Smooth muscle cell of trachea (primary cell): ENCODE measurements at places on chromosomes 3 and 15. TPM values are rescaled to one million over a fixed set of nuclear protein-coding genes. Genes with fewer than 3 reads are reported as not detected.

The TRPC1 gene
- 34.6 and 49.5 TPM in 2 replicates for total RNA-seq

The HIGD2B gene
- total RNA-seq: 0.15 TPM in 1 of 2 replicates, not detected in the other

The GP9 gene
- total RNA-seq: not detected in 2 replicates

The CNTN4 gene
- under 0.01 TPM in 1 of 2 replicates, not detected in the other for total RNA-seq

The SLC22A14 gene
- 0.15 TPM in 1 of 2 replicates, not detected in the other for total RNA-seq

The AADAC gene
- total RNA-seq: 0.33 TPM in 1 of 2 replicates, not detected in the other

The SCN11A gene
- total RNA-seq: under 0.01 and 0.17 TPM in 2 replicates

The RASGRF1 gene
- under 0.01 TPM in 1 of 2 replicates, not detected in the other for total RNA-seq

The PLSCR5 gene
- total RNA-seq: not detected in 2 replicates

The CADM2 gene
- 0.15 and 0.17 TPM in 2 replicates for total RNA-seq

The CLDN1 gene
- 0.15 and 0.50 TPM in 2 replicates for total RNA-seq

The KNL1 gene
- 1.2 and 28.2 TPM in 2 replicates for total RNA-seq

The GHSR gene
- total RNA-seq: not detected in 2 replicates
